ENCODE measurements at places on chromosomes 12 and 14. TPM values are rescaled to one million over a fixed set of nuclear protein-coding genes. Genes with fewer than 3 reads are reported as not detected.

Gene HRK
- 0.48 TPM for polyA plus RNA-seq

- DNase-seq, result no peak
Observed at GRCh38 chr12:55686366-55687010, 21.2 kb downstream of the ITGA7 start.

DNA sequence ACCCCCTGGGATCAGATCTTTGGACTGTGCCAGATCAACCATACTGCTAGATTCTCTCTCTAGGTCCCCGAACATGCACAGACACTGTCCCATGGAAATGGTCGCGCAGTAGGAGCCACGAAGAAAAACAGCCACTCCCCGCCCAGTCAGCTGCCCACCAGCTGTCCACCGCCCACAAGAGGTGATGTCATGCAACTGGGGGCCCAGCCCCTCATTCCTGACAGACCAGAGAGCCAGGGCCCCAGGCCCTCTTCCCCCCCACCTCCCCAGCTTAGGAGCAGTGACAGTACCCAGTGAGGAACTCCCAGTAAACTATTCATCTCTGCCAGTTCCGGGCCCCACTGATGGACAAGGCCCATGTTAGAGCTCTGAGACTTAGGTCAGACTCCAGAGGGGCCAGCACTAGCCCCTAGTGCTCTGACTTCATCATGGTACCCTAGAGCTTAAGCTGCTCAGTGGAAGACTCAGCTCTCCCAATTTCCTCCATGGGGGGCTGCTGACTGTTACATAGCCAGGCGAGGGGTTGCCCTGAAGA is 3.7 kb upstream of the TAMALIN start:
- no peak for DNase-seq

DNA sequence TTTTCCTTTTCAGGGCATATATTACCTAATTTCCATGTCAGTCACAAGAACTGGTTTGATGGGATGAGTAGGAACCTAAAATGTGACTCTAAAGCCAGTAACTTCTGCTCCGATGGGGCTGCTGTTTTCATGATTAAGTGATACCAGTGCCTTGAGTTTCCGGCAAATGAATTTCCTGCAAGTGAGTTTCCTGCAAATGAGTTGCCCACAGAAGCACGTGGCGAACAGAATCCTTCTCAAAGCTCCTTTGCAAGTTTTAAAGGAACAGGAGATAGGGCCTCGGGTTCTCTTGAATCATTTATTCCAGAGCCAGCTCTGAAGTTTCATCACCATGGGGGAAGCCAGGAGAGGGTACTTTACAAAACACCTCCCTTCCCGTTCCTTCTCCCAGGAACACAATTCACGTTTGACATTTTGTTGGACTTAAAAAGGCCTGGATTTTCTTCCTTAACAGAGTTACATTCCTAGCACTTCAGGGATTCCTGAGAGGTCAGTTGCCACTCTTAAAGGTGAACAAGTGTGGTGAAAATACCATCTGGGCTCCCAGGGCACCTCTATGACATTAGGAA is 2.2 kb upstream of the PPTC7 start:
- DNase-seq, result no peak

Gene GPR84
- 0.07 TPM for polyA plus RNA-seq

GRCh38 chr12:116843085-116843484 is 38.2 kb downstream of the HRK start:
- no peak for DNase-seq

GRCh38 chr14:60658909-60659585 is 9.8 kb upstream of the SIX1 start:
- no peak for DNase-seq

Gene CCDC196
- 0.12 TPM for polyA plus RNA-seq

Gene GDF3
- polyA plus RNA-seq, result 0.59 TPM

Gene HEBP1
- polyA plus RNA-seq, result 64.6 TPM

Gene ST8SIA1
- polyA plus RNA-seq, result 6.9 TPM

- no peak for DNase-seq
Observed at GRCh38 chr14:31788340-31788739, 227.1 kb downstream of the NUBPL start.

DNA sequence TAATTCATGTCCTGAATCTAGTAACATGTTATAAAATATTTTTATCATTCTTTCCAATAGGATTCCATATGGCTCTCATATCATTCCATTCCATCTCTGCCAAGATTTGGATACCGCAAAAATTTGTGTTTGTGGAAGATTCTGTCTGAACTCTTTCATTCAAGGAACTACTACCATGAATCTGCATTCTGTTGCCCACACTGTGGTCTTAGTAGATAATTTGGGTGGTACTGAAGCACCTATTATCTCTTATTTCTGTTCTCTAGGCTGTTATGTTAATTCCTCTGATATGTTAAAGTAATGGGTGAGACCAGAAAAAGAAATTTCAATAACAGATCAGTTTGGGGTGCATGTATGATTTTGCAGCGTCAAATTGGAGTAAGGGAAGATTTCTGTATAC is 6.2 kb downstream of the RPL36AL start:
- no peak for DNase-seq

Gene OR6C75
- 0.11 TPM for polyA plus RNA-seq

DNA sequence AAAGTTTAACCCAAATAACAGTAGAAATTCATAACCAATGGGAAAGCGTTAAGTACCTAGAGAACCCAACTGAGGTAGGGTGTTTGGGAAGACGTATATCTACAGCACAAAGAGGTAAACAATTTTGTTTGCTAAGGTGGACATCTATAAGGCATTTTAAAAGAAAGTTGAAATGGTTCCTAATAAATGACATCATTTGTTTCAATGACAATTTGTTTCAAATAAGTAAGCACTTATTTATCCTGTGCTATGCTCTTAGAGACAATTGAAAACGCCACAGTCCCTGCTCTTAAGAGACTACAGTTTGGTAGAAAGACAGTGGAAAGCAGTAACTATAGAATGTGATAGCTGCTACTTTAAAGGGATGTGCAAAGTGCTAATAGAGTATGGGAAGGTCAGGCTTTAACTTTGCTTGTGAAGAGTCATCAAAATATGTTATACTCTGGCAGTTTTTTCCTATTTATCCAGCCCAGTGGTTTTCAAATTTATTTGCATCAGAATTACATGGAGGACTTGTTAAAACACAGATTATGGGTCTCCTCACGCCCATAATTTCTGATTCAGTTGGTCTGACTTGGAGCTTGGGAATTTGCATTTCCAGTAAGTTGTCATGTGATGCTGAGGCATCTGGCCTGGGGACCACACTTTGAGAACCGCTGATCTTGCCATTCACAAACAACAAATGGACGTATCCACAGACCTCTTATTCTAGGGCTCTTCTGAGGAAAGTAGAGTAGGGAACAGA is 19.6 kb upstream of the SMCO2 start:
- no peak for DNase-seq

GRCh38 chr12:120685522-120685921 is 1.4 kb upstream of the MLEC start:
- DNase-seq, result no peak

Gene STRN3
- 43.7 TPM for polyA plus RNA-seq

DNA sequence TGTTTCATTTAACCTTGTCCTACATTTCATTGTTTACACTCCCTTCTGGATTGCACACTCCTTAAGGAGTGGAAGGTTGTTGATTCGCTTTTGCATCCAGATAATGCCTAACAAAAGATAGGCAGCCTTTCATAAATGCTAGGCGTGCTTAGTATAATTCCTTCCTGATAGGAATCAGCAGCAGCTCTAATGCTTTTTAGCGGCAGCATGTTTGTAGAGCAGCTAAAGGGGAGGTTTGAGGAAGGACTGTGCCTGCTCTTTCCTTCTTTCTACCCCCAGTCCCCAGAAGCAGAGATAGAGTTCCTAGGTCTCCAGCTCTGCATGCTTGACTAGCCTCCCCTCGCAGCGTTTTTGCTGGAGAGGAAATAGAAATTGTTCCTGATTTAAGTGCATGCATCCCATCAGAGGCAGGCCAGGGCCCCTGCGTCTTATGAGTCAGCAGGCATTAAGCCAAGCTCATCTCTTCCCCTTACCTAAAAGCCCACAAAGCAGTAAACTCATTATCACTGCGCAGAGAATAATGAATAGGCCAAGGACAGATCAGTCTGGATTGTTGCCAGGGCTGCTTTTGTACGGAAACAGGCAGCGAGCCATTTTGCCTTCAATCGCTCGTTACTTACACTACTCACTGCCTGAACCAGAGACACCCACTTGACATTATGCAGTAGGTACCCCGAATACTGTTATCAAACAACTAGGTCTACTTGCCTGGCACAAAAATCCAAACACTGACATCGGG is 14.0 kb upstream of the TBPL2 start:
- no peak for DNase-seq

DNA sequence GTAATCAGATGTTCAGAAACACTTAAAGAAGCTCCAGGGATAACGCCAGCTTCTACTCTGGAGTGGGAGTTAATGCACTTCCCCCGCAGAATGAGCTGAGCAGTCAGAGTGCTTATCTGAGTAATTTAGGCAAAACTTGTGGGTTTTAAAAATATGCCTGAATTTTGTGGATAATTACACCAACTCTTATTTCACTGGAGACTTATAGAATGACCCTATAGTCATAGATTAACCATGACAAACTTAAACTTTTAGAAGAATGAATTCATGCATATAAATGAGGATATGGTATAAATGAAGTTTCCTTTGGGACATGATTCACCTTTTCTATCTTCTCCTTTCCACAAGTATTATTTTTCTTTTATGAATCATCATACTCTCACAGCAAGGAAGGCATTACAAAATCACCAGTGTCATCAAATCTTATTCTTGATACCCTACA is 241.1 kb upstream of the FBXO33 start:
- no peak for DNase-seq

DNA sequence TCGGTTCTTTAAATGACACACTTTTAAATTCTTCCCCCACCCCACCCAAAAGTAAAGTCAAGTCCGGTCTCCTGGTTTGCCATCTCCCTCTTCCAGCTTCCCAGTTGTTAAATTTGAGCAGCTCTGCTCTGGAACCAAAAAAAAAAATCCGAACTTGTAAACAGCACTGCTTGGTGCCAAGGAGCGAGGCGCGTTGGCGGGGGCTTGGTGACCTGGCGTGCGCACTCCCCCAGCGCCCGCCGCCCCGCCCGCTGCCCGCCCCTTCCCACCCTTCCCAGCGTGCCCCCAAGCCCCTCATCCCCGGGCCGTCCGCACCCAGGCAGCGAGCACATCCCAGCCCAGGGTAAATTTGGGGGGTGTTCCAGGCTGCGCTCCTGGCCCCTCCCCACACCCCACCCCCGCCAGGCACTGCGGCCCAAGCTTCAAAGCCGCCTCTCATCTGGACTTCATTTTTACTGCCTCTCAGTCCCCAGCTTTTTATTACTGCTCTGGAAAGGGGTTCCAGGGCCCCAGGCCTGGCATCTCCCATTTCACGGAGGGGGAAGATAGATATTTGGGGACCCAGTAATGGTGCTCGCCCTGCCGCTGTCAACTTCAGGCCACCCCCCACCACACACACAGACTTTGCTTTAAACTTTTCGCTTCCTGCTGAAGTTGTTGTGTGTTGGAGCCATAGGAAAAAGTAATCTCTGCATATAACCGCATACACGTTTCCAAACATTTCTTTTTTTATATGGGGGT is 11.7 kb upstream of the ITGB7 start:
- DNase-seq, result no peak

DNA sequence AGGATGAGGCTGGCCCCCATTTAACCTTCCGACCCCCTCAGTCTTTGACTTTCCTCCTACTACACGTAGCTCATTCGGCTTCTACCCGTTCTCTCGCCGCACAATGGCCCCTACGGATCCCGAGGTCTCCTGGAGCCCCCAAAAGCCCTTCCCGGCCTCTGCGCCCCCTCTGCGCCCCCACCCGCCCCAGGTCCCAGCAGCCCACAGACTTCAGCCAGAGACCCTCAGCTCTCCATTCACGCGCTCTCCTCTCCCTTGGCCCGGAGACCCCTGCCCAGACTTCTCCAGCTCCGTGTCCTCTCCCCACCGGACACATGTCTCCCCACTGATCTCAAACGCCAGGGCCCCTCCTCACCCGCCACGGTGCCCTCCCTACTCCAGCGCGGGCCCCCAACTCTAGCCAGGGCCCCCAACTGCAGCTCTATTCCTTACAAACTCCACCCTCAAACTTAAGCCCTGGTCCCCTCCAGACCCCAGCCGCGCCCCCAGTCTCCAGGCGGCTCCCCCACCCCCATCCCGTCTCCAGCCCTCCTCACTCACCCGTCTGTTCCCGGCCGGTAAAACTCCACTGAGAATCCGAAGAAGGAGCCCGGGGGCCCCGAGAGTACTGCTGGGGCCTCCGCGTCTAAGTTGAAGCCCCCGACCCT is 502 bp downstream of the ITGA5 start:
- DNase-seq, result no peak
